Umbilical cord (tissue), 2 donors: ENCODE measurements at places on chromosomes 5 and 9. TPM values are rescaled to one million over a fixed set of nuclear protein-coding genes. Genes with fewer than 3 reads are reported as not detected.

Gene PCDHB13
- total RNA-seq, result 1.7 TPM

Gene SHISAL2B
- not detected for total RNA-seq

GRCh38 chr5:118956727-118957126, 31.6 kb downstream of the DTWD2 start:
- DNase-seq, result peak; percentile 38

DNA sequence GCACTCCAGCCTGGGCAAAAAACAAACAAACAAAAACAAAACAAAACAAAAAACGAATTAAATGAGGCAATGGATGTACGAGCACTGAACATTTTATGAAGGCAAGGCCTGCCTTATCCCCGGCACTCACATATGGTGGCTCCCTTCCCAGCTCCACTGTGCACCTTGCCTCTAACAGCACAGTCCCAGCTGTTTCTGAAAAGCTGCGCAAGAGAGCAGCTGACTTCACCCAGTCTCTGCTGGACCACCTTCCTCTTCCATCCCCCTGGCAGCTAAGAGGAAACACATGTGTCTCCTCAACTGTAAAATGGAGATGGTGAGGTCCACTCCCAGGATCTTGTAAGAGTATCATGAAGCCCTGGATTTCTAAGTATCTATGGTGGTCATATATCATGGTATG, 100.7 kb downstream of the KLF4 start:
- no peak for DNase-seq

- DNase-seq, result peak; percentile 23
Measured at GRCh38 chr5:44099643-44100042, 289.6 kb downstream of the FGF10 start.

GRCh38 chr5:74095871-74096270, 469.9 kb downstream of the ARHGEF28 start:
- no peak for DNase-seq

DNA sequence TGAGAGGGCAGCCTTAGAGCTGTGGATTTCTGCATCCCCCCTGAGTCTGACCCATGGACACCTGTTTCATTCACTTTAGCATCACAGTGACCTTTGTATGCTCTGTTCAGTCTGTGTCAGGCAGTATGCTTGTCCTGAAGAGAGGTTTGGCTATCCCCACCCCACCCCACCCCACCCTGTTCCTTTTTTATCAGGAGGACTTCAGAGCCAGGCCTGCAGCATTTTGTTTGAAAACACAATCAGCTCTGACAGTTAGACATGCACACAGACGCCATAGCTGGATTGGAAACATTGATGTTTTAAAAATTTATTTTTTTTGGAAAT, 142.2 kb downstream of the NTRK2 start:
- DNase-seq, result no peak

GRCh38 chr9:128861501-128861900, 20.2 kb downstream of the KYAT1 start:
- DNase-seq, result no peak

DNA sequence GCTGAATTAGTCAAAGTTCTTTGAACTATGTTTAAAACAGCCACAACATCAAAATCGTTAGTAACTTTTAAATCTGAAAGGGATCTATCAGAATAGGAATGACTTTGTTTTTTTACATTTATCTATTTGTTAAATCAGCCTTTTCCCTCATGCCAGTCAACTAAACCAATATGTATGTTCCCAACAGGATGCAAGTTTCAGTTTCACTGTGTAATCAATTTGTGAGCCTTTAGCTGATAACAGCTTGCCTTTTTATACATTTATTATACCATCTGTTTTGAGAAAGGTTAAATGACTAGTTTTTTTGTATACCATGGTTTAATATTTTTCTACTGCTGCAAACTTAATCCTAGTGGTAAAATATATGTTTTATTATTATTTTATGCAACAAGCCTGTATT, 8.9 kb downstream of the TMED7 start:
- no peak for DNase-seq
